ENCODE measurements at places on chromosomes 16 and 17.

- DNase-seq = no peak
Measured at GRCh38 chr17:9768381-9768934, 22.9 kb downstream of the DHRS7C start.

GRCh38 chr17:77160875-77161530 lies 20.2 kb downstream of the SEC14L1 start:
- DNase-seq = no peak

- no peak for DNase-seq
Measured at GRCh38 chr17:80453998-80454556, 22.3 kb downstream of the NPTX1 start.

DNA sequence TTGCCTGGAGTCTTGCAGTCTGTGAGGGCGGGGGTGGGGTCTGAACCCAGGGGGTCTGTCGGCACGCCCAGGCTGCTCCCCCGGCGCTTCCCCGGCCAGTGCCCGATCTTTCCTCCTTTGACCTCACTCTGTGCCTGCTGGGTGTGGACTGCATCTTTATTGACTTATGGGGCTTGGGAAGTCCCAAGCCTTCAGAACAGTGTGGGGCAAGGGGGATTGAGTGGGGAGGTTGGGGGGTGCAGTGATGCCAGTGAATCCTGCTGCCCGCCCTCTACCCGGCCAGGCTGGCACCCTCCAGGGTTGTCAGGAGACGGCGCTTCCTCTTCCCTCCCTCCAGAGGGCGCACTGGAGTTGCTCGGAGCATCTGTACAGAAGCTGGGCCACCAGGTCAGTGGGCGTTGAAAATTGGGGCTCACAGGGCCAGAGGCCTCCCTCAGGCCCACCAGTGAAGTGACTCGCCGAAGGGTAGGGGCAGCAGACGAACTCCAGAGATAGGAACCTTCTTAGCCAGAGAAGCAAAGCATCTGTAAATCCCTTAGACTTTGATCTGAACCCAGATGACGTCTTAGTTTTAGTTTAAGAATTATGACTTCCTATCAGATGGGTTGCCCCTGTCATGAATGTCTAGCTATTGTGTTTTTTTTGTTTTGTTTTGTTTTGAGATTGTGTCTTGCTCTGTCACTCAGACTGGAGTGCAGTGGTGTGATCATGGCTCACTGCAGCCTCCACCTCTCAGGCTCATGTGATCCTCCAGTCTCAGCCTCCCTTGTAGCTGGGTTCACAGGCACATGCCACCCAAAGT lies 184.8 kb upstream of the CIBAR2 start:
- DNase-seq = no peak

- no peak for DNase-seq
Measured at GRCh38 chr16:70611224-70611598, 35.1 kb upstream of the IL34 start.

DNA sequence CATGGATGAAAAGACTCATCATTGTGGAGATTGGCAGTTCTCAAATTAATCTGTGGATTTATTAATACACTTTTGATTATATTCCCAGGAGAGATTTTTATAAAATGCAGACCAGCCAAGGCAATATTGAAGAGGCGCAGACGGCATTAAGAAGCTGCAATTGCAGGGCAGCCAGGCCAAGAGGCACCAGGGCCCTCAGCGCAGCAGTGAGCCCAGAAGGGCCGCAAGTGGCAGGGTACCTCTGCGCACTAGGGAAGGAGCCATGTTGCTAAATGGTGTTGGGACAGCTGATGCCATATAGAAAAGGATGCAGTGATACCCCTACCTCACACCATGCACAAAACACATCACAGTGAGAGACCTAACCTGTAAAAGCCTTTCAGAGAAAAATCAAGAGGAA lies 36.6 kb upstream of the CHMP6 start:
- DNase-seq = no peak

DNA sequence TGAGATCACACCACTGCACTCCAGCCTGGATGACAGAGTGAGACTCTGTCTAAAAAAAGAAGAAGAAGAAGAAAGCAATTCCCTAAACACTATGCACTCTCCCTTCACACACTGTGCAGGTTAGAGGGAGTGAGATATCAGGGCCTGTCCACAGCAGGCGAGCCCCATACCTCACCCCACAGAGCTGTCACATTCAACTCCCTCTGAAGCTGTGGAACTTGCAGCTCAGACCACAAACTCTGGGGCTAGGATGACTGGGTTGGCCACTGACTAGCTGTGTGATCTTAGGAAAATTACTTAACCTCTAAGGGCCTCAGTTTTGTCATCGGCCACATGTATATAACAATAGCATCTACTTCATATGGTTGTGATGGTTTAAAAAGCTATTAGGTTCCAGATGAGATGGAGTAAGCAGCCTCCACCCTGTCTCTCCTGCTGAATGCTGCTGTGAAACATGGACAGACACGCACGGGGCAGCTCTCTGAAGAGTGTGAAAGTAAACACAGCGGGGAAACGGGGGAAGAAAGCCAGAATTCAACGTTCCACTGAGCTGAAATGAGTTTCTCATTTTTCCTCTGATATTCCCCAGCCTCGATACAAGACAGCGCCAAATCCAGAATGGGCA lies 13.6 kb upstream of the PYY start:
- DNase-seq = no peak

GRCh38 chr16:4795181-4795827 lies at the start of gene SMIM22:
Gene SMIM22, plus strand, starts transcription at chr16:4795369. Its CDS starts 366 bp downstream, at chr16:4795735.
- DNase-seq = no peak
